ENCODE measurements at places on chromosomes 11 and 22. TPM values are rescaled to one million over a fixed set of nuclear protein-coding genes. Genes with fewer than 3 reads are reported as not detected.

GRCh38 chr22:30198921-30199320 is 47.6 kb downstream of the LIF start:
- DNase-seq: no peak

GRCh38 chr11:6671991-6672390 is 11.1 kb downstream of the MRPL17 start:
- DNase-seq: no peak

DNA sequence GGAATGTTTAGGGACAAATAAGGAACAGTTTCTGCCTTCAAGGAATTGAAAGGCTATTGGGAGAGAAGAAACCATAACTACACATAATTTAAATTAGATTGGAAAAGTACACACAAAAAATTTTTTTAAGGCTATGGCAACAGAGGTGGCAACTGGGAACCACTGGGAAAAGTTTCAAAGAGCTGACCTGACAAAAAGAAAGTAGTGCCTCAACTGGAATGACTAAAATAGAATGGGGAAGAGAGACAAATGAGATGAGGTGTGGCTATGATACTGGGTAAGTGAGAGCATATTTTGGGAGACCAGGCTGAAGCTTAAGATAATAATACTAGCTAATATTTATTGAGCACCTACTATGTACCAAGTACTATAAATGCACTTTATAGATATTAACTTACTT is 2.9 kb upstream of the AKIP1 start:
- DNase-seq: no peak

The HPX gene
- polyA plus RNA-seq: 1.6 TPM

The SERPINH1 gene
- 816 TPM for polyA plus RNA-seq

- no peak for DNase-seq
These were observed 66.8 kb downstream of the TCF20 start for GRCh38 chr22:42203609-42204008.
